ENCODE measurements at places on chromosomes 13 and 19.

DNA sequence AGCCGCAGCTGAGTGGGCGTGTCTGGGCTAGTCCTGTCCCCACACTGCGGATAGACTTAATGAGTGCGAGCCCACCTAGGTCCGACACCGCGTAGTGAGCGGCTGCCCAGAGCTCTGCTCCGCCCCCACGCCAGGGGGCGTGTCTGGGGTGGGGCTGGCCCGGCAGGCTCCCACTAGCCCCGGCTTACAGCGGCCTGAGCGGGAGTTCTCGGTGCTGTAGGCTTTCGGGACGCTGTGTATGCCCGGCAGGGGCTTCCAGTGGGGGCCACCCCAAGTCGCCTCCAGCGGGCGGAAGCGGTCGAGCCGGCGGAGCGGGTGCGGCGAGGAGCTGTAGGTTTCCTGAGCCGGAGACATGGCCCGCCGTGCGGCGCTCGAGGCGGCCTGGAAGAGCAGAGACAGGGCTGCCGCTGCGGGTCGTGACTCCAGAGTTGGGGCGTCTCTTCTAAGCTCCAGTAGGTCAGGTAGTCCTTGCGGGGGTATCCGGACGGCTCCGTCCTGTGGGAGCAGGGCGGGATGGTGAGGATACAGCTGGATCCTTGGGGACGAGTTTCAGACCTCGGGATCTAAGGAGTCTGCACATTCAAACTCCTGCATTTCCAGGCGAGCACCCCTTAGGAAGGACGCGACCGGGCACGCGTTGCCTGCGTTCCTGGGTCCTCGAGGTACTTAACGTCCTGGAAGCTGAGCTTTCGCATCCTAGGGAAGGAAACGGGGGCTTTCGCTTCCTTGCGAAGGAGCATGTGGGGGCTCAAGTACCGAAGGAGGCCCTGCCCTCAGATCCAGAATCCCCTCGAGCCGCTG is 1.2 kb downstream of the CGB7 start:
- DNase-seq, result no peak

- no peak for DNase-seq
Observed at GRCh38 chr13:37175996-37176395, 70.5 kb upstream of the CSNK1A1L start.

GRCh38 chr13:47472516-47472915 is 528.6 kb downstream of the SUCLA2 start:
- DNase-seq, result no peak

GRCh38 chr13:77698201-77699058 is 943 bp downstream of the SLAIN1 start:
- DNase-seq, result peak; percentile 1

- no peak for DNase-seq
Observed at GRCh38 chr13:87003265-87003664, 667.9 kb upstream of the SLITRK5 start.

DNA sequence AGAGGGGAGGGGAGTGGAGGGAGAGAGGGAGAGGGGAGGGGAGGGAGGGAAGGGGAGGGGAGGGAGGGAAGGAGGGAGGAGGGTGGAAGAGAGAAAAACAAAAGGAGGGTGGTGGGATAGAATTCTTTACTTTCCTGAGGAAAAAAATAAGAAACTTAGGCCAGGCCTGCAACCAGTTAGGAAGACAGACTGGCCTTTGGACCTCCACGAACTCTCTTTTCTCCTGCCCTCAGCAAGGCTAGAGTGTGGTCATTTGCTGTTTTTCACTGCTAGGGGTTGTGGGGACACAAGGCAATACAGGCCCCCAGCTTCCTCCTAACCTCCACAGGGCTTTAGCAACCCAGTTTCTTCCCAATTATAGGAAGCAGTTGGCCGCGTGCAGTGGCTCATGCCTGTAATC is 4.2 kb downstream of the CCDC8 start:
- DNase-seq, result no peak

GRCh38 chr13:90760639-90761038 is 586.8 kb upstream of the MIR17HG start:
- DNase-seq, result no peak

All from stimulated activated CD8-positive, alpha-beta memory T cell treated with anti-CD3 and anti-CD28 coated beads, Interleukin-15, amount 100 ng/mL, for 24 hours (primary cell).